Stimulated activated CD4-positive, alpha-beta T cell treated with anti-CD3 and anti-CD28 coated beads, Interleukin-2, amount 100 ng/mL, for 24 hours (primary cell): ENCODE measurements at places on chromosomes 6 and 20.

- DNase-seq, result no peak
Observed at GRCh38 chr6:82693094-82693493, 329.5 kb downstream of the TPBG start.

DNA sequence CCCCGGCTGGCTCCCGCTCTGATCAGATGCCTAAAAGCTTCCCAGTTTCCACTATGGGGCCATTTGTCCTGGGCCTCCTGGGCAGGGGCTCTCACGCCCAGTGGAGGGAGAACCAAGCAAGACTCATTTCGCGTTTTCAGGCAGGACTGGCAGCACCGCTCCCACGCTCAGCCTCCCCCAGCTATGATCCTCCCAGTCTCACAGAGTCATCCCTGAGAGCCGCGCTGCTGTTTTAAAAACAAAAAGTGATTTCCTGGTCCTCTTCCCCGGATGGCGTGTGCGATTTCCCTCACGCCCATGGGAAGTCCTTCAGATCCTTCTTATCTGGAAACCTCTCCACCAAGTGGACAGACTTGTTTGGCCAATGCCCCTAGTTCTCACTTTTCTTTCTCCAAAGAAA lies at the start of gene ADGRF5:
TSS of gene ADGRF5 (minus strand) at position 208 of the 400 bp plus-strand sequence. CDS start 15,176 bp downstream, outside the sequence.
- no peak for DNase-seq

DNA sequence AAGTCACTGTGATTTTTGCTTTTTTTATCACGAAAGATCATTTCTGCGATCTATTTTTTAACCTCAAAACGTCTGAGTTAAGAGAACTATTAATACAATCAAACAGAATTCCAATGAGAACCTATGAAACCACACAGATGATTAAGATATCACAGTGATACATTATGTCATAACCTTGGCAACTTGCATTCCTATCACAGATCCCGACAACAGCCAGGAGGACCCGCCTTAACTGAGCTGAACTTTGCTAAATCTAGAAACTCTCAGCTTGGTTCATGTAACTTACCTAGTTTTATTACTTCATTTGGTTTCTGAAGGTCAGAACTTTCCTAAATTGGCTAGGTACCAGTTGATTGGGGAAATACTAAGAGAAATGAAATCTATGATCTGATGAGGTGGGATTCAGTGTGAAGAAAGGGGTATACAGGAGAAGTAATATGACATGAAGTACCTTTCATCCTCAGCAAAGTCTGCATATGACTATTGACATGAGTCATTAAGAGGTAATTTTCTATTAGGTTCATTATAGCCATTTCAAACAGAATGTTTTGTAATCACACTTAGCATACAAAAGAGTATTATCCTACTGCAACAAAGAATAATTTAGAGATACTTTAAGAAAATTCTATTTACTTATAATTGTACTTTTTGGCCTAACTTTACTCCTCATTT lies 11.2 kb downstream of the LYRM4 start:
- no peak for DNase-seq

DNA sequence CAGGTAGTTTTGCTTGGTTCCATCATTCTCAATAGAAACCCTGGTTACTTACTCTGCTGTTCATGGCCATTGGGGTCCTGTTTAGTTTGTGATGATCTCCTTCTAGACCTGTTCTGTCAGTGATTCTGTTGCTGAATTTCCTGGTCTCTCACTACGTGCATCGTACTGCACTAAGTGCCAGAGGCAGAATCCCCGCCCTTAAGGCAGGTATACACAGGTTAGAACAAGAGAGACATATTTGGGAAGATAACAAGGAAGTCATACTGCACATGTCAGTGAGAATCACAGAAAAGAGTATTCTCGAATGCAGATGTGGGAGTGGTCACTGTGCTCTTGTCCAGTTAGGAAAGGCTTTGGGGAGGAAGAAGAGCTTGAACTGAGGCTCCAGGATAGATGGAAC lies 148.1 kb upstream of the MYLIP start:
- no peak for DNase-seq

DNA sequence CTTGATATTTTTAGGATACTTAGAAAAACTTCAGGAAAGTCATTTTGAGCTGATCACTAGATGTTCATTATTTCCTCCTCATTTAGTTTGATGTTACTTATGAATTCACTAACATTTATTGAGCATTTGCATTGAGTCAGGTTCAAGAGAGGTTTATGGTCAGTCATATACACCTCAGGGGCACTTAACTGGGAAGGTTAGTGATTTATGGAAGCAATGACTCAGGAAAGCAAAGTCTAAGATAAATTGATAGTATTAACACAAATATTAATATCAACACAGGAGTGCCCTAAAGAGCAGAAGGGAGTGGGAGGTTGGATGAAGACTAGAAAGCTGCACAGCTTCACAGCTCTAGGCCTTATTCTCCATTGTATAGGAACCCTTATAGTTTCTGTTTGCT lies 177.0 kb upstream of the TNFAIP3 start:
- no peak for DNase-seq

GRCh38 chr6:159989492-159990480 lies 20.9 kb downstream of the IGF2R start:
- DNase-seq, result no peak

DNA sequence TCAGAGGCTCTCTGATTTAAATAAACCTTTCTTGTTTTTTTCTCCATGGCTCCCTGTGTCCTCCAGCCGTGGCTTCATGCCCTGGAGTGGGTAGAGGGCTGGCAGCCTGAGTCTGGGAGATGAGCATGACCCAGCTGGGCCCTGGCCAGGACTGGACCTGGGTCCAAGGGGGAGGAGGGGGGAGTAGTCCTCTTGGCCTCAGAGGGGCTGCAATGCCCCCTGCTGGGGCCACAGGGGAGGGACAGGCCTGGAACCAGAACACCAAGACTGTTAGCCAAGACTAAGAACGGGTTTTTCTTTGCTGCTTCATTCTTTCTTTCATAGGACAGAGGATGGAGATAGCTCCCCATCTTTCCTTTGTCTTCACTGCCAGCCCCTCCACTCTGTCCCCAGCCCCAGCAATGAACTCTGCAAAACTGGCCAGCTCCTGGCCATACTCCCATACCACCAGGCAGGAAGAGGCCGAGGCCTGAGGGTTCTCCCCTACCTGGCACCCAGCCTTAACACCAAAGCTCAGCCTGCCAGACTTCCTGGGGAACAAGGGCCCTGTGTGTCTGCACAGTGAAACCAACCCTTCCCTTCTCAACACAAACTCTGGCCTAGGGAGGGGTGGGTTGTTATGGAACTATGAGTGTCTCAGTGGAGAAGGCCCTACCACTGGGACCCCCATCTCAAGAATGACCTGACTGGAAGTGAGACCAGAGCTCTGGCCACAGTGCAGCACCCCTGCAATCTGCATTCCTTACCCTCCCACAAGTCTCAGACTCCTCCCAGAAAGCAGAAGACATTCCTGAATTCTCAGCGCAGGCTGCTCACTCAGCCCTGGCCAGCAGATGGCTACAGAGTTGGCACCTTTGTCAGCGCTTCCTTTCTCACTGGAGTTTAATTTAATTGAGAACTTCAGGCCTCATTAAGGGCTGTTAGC lies 11.0 kb downstream of the SLC29A1 start:
- no peak for DNase-seq

- no peak for DNase-seq
Observed at GRCh38 chr20:46816097-46816496, 78.5 kb upstream of the EYA2 start.

GRCh38 chr6:15443119-15443830 lies 197.4 kb downstream of the JARID2 start:
- DNase-seq, result no peak

DNA sequence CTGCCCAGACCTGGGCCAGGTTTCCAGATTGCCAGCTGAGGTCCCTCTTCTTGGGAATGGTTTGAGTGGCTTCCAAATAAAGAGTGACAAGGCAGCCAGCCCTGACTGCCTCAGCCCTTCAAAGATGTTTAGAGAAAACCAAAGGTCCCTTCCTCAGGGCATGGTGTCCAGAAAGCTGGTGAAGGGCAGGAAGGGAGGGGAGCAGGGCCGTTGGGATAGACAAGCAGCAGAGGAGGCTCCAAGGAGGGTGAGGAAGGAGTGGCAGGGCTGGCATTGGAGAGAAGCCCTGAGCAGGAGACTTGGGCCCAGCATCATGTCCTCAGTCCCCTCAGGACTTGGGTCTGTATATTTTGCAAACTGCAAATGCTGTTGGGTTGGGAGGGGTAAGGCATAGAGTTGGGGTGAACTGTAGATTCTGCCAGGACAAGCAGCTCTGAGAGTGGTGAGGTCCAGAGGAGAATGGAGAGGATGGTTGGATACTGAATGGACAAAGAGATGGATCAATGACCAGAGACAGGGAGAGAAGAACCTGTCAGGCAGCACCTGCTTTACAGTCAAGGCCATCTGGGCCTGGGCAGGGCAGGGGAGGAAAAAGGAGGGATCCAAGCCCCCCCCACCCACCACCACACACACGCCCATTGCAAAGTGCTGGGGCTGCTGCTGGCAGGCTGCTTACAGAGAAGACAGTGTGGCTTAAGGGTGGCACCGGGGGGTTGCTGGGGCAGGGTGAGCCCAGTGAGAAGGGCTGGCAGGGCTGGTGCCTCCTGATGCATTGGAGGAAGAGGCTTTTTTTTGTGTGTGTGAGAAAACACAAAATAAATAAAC lies 5.5 kb upstream of the DSN1 start:
- DNase-seq, result no peak

GRCh38 chr6:149683256-149683859 lies 34.5 kb downstream of the LATS1 start:
- no peak for DNase-seq

- peak; percentile 86 for DNase-seq
Observed at GRCh38 chr20:16574656-16575355, 1.6 kb upstream of the KIF16B start.

DNA sequence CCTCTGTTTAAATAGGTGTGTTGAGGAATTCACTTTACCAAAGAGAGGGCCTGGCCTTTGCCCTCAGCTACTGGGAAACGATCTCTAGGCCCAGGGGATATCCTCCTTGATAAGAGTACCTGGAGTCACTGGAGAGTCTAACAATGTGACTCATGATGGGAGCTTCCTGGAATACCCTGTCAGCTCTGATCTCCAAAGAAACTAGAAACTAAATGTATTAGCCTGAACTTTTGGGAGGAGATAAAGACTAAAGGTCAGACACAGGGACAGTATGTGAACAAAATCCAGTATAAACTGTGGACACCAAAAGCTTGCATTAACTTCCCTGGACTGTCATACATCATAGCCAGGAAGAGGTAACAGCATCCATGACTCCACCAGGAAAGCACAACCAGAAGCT lies 148.5 kb downstream of the RNGTT start:
- no peak for DNase-seq

DNA sequence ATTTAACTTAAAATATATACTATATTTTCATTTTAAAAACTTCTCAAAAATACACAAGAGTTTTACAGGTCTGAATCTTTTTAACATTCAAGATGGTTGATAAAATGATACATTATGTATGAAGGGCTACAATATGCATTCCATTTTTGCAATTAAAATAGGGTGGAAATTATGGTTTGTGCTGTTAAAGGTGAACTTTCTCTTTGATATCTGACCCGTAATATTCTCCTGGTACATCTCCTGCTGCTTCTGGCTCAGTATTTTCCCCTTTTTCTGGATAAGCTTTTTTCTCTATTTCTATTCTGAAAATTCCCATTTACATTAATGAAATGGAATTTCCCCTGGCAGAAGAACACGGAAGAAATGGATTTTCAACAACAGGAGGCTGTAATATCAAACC lies 27.4 kb upstream of the LCA5 start:
- no peak for DNase-seq

DNA sequence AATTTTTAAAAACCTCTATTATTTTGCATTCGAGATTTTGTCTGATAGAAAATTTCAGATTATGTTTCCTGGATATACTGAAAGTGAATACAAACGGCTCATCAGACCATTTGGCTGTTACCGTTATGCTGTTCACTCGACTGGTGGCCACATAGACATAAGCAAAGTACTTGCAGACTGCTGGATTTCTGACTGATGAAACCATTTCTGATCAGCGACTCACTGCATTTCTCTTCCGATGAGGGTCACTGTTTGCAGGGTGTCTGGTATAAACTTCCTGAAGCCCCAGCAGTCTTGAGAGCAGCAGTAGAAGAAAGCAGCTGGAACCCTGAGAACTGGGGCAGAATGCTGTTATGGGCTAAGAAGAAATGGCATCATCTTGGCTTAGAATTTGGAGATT lies 17.7 kb downstream of the SNX9 start:
- DNase-seq, result no peak

DNA sequence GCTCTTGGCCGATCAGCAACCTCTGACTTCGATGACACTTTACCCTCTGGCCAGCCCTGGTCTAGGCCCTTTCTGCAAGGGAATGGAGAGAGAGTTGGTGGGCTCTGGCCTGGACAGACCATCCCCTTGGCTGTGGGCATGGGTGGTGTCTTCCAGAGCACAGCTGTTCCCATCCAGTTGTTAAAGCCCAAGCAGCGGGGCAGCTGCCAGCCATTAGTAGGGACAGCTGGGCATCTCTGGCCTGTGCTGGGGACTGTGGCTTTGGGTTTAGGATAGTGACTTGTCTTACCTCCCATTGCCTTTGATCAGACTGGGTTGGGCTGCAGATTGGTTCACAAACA lies 2.8 kb downstream of the CDC25B start:
- no peak for DNase-seq

GRCh38 chr6:169579407-169580111 lies 122.3 kb downstream of the WDR27 start:
- no peak for DNase-seq

DNA sequence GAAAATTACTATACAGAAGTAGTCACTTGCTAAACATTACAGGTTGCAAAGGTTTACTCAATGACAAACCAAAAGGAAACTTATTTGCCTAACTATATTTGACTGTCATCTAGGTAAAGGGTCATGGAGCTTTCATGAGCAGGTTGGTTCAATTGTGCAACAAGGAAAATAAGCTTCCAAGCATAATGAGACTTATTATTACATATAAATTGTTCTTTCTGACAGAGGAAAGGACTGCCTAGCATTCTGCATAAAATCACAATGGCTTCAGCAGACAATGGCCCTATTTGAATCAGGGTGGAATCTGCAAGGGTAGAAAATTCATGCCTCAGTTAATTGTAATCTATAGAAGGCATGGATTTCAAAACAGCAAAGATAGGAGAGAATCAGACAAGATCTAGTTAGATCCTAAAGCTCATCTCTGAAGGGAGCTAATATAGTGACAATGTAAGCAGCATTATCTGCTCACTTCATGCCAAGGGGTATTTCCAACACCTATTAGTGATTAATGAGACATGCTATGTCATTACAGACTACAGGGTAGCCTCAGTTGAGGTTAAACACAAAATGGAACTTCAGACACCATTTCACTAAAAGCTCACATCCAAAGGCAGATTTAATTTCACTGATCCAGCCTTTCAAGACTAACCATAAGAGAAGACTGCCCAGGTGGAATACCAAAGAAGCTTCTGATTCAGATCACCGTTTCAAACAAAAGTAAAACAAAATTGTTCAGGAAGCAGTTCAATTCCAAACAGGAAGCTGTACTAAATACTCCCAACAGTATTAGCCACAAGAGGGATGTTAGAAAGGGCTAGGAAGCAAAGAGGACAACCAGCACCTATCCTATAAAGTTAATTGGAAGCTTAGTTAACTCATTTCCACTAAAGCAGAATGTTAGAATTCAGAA lies 8.5 kb downstream of the STAU1 start:
- DNase-seq, result no peak

- DNase-seq, result no peak
Observed at GRCh38 chr6:109872968-109873545, 105.1 kb upstream of the GPR6 start.

- no peak for DNase-seq
Observed at GRCh38 chr6:94041945-94042709, 622.8 kb upstream of the EPHA7 start.
